ENCODE measurements at places on chromosomes 4 and X.

DNA sequence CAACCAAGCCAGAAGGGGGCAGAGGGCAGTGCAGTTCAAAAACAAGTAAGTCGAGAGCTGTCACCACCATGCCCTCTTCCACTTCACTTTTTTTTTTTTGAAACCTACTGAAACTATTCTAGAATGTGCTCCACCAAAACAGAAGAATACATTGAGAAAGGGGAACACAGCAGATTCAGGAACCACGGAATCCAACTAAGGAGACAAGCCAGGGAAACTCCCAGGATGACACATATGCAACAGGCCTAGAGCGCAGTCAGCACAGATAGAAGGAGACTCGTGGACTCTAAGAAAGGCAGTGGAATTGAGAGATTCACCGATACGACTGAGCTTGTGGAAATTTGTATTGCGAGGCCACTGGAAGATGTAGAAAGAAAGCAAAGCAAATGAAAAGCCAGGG, 66.1 kb downstream of the PHKA2 start:
- DNase-seq, result peak; percentile 5

- DNase-seq, result no peak
Measured at GRCh38 chr4:165006456-165006855, 25.3 kb upstream of the TRIM60 start.

- DNase-seq, result peak; percentile 1
Measured at GRCh38 chrX:104335756-104336155, 81.0 kb upstream of the ESX1 start.

DNA sequence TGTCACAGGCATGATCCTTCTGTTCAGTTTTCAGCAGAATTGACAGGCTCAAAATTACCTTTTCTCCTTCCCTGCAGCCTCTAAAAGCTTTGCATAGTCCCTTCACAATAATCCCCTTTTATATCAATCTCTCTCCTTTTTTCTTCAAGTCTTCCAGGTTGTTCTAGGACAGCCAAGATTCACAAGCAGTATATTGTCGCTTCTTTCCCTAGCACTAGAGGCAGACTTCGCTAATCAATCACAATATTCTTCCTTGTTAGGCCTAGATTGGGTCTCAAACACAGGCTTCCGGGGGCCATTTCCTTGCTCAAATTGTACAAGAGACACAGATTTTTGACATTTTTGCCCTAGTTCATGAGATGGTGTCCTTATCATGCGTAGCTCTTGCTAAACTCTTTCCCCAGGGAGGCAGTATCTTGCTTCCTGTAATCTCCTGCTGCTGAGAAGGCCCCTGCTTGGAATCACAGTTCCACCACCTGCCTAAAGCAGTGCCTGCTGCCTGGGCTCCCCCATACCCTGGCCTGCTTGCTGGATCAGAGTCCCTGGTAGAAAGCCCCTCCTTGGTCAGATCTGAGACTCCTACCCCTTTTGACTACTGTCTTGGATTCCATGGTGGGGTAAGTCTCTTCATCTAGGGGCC, 57.3 kb downstream of the DMP1 start:
- DNase-seq, result no peak

DNA sequence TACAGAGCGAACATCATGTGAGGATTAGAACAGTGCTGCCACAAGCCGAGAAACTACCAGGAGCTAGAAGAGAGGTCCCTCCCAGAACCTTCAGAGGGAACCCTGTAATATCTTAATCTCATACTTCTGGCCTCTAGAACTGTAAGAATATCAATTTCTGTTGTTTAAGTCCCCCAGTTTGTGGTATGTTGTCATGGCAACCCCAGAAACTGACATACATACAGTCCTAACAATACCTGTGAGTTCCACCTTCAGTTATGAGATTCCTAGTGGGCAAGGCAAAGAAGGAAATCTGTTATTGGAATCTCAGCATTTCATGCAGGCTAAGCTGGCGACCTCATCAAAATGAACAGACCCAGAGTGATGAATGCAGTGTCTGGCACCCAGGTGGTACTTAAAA, 42.5 kb downstream of the ZBTB49 start:
- no peak for DNase-seq

DNA sequence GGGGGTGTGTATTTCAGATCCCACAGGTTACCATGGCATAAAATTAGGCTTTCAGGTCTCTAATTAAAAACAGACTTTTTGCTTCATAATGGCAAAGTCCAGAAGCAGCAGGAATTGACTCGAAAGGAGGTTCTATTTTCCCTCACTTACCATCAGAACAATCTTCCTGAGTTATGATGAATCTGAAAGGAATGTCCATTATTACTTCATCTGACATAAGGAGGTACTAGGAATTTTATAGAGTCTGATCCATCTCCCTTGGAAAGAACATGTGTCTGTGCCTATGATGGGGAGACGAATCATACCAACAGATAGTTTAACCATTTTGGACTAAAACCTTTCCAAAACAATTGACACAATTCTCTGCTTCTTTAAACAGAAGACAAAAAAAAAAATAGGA, 206.3 kb upstream of the FGF13 start:
- DNase-seq, result no peak

GRCh38 chr4:3186609-3187008, 62.4 kb upstream of the MSANTD1 start:
- DNase-seq, result no peak

- DNase-seq, result no peak
Measured at GRCh38 chr4:10944321-10944720, 259.8 kb upstream of the CLNK start.

DNA sequence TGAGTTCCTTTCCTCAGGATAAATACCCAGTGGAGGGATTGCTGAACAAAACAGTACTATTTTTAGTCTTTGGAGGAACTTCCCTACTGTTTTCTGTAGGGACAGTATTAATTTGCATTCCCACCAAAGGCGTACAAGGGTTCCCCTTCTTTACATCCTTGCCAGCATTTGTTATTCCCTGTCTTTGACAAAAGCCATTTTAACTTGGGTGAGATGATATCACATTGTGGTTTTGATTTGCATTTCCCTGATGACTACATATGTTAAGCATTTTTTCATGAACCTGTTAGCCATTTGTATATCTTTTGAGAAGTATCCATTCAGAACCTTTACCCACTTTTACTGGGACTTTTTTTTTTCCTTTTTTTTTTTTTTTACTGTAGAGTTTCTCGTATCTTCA, 126.2 kb upstream of the ANXA10 start:
- no peak for DNase-seq

Measured in MV-4-11 (cell line).